ENCODE measurements at places on chromosomes 12 and 14. TPM values are rescaled to one million over a fixed set of nuclear protein-coding genes. Genes with fewer than 3 reads are reported as not detected.

DNA sequence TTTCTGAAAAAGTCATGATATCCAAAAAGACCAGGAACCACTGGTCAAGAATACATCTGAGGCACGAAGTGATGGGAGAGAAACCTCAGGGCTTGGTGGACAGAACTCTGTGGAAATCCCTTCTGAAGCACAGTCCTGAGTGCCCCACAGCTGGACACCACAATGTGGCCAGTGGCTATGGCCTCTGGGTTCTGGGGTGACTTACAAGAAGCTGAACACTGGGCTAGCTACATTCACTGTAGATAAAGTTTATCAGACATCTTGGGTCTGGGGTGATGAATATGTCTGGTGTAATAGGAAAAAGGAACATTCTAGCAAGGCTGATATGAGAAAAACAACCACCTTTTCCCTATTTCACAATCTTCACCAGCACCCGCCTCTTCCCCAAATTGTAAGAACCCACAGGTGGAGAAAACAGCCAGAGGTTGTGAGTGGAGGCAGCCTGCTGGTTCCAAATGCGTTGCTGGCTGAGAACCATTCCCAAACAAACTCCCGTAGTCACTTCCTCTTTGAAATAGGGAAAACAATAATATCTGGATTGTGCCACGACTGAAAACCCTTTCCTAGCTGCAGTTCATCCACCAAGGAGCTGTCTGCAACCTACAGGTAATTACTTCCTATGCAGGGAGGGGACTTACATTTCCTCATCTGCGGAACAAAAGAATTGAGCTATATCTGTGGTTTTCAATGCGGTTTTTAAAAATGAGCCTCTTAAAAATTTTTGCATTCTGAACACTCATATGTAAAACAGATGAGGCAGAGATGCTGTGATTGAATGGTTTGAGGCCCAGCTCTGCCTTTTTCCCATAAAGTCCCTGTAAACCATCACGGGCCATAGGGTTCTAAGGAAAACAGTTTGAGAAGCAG lies 193.6 kb downstream of the SLC41A2 start:
- DNase-seq = no peak

The MYRFL gene
- polyA plus RNA-seq = not detected

The KRT73 gene
- polyA plus RNA-seq = not detected

GRCh38 chr14:101823066-101823465 lies 61.6 kb downstream of the PPP2R5C start:
- no peak for DNase-seq

DNA sequence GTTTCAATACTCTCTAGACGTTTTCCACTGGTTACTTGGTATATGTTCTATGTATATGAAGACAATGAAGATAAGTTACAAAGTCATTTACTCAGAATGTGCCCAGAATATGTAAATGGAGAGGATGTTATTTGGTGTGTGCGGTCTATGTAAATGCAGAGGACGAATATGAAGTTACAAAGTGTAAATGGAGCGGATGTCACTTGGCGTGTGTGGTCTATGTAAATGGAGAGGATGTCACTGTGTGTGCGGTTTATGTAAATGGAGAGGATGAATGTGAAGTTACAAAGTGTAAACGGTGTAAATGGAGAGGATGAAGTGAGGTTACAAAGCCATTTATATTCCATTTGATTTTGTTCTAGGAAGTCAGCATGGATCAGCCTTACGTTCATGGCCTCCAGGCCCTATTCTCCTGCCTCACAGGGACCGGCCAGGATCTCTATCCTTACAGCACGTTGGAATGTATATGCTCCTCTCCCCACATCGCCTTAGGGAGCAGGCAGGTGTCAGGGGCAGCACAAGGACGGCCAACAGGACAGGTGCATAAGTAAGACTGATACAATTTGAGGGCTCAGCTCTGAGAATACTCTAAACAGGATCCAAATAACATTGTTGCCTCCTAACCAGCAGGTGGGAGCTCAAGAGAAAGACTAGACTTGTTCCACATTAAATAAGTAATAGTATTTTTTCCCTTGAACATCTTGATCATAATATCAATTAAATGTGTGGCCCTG lies 42.4 kb downstream of the GLRX5 start:
- peak; percentile 23 for DNase-seq

DNA sequence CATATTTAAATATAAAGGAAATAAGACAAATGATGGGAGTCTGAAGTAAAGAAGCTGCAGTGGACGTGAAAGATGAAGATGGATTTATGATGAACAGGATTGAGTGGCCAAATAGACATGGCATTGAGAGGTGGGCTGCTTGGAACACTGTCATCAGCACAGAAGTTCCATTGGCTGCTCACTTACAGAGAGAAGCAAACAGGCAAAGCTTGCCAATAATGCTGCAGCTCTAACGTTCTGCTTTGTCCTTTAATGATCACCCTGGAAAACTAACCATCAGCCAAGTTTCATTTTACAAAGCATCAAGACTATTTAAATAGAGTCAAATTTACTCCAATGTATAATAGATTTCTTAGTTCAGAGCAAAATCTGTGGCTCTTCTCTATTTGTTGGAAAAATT lies 721.4 kb downstream of the TMTC2 start:
- no peak for DNase-seq

The CDC42BPB gene
- 82.7 TPM for polyA plus RNA-seq

DNA sequence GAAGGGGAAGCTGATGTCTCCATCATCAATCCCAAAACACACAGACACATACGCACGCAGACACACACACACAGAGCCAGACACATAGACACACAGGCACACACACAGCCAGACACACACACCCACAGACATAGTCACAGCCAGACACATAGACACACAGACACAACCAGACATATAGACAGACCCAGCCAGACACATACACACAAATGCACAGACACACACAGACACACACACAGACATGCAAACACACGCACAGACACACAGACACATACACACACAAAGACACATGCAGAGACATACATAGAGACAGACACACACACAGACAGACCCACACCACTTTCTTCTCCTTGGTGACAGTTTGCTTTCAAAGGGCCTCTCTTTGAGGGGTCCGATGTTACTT lies 6.3 kb downstream of the CCDC197 start:
- DNase-seq = no peak

The GARIN6 gene
- not detected for polyA plus RNA-seq

GRCh38 chr14:86619726-86620125 lies 1089.8 kb downstream of the FLRT2 start:
- no peak for DNase-seq

The GRIN2B gene
- polyA plus RNA-seq = 0.61 TPM

GRCh38 chr14:93056840-93057585 lies 58.7 kb downstream of the ITPK1 start:
- DNase-seq = peak; percentile 47

DNA sequence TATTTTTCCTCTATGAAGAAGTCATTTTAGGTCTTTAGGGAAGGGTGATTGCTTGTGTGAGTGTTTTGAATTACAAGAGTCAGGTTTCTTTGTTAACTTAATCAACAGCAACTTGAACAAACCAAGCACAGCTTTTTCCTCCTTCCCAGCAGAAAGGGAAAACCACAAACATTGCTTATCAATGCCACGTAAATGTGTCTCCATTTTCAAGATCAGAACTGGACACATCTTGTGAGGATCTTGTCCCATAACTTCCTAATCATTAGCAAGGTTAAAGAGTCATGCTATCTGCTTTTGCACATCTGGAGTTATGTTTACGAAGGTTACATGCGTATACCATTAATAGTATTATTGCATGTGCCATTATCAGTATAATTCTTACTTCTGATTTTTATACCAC lies 248.0 kb upstream of the FLRT2 start:
- DNase-seq = no peak

- no peak for DNase-seq
Observed at GRCh38 chr12:129552996-129553750, 350.7 kb downstream of the TMEM132D start.

DNA sequence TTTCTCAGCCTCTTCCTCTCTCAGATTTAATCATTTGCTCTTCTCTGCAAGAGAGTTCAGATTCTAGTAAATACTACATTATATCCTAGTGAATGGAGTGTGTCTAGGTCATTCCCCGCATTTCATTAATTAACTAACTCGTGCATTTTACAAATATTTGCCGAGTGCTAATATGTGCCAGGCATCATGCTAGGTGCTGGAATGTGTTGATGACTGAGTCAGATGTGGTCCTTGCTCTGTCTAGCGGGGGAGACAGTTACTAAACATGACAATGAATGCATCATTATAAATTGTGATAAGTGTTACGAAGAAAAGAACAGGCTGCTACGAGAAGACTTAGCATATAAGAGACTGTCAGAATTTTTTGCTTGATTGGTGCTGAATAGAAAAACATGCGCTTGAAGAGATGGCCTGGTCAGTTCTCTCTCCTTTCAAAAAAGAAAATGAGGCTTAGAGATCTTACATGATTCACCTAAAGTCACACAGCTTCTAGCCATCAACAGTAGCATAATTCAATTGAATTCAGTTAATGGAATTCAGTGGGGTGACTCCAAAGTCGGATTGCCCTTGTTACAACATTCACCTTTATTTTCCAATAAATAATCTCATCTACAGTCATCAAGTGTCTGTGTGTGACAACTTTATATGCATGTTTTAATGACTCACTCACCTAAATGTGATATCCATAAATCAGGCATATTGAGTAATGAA lies 48.7 kb upstream of the MAX start:
- DNase-seq = no peak

GRCh38 chr12:59119676-59120075 lies 199.4 kb upstream of the LRIG3 start:
- no peak for DNase-seq

Measured in brain (organoid and tissue), 16 donors.